ENCODE measurements at places on chromosomes 3 and 15. TPM values are rescaled to one million over a fixed set of nuclear protein-coding genes. Genes with fewer than 3 reads are reported as not detected.

DNA sequence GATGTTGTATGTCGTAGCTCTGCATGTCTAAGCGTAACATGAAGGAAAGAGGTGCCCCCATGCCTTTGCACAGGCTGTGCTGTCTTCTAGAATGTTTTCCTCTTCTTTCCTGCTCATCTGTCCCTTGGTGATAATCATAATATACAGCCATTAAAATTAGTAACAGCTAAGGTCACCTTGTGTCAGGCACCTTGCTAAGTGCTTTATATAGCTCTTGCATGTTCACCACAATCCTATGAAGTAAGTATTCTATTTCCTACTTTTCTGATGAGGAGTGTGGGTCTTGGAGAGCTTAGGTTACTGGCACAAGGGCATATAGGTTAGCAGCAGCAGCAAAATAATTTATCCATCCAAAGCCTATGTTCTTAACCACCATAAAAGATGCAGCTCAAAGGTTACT, 754.4 kb downstream of the NTRK3 start:
- no peak for DNase-seq

The FES gene
- 3.7 TPM for total RNA-seq

The KIF7 gene
- total RNA-seq, result 4.9 TPM

The A4GNT gene
- not detected for total RNA-seq

The CPNE4 gene
- 14.7 TPM for total RNA-seq

The SLC22A13 gene
- total RNA-seq, result under 0.01 TPM

The IL5RA gene
- under 0.01 TPM for total RNA-seq

DNA sequence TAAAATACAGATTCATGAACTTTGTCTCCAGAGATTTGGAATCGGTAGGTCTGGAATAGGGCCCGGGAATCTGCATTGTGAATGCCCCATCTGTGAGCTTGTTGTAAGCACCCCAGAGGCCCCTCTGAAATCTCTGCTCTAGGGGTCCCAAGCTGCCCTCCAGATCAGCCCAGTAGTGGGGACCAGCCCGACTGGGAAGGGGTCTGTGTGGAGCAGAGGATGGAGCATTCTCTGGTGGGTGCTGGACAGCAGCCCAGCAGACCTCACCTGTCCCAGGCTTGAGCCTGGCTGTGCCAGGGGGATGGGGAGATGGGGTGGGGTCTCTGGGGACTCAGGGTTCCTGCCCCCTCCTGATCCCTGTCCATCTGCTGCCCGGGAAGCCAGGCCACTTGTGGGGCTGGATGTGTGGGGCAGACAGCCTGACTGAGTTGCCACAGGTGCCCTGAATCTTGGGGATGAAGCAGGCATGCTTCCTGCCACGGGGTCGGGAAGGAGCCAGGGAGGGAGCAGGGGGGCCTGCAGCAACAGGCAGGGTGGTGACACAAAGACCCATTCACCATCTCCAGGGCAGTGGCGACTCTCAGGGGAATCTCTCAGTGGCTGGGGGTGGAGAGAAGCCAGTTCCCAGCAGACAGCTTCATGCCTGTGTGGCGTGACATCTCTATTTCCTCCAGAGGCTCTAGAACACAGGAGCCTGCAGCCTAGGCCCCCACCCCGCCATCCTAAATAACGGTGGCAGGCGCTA, 99.3 kb downstream of the WNT7A start:
- DNase-seq, result no peak

GRCh38 chr3:11690863-11691766, 47.4 kb upstream of the VGLL4 start:
- DNase-seq, result no peak

DNA sequence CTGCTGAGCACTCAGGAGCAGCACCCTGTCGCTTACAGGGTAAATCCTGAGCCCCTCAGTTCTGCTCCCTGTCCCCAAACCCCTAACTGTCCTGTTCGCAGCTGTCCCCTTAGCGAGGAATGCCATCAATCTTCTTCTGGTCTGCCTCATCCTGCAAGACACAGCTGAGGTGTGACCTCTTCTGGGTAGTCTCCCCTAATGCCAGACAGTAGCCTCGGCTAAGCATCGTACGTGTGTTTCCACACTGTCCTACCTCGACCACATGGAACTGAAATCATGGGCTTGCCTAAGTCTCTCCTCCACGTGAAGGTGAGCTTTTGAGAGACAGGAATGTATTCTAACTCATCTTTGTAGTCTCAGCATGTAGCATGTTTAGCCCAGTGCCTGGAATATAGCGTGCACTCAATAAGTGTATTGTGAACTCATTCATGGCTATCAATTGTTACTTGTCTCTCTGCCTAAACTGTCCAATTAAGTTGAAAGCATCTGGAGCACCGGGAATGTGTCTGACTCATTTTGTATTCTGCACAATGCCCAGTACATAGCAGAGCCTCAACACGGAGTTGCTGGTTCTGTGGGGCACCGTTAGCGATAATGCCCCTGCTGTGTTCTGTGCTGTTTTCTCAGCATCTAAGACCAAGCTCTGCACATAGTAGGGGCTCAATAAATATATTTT, 90.2 kb downstream of the HES1 start:
- DNase-seq, result no peak

The PPIP5K1 gene
- 21.6 TPM for total RNA-seq

DNA sequence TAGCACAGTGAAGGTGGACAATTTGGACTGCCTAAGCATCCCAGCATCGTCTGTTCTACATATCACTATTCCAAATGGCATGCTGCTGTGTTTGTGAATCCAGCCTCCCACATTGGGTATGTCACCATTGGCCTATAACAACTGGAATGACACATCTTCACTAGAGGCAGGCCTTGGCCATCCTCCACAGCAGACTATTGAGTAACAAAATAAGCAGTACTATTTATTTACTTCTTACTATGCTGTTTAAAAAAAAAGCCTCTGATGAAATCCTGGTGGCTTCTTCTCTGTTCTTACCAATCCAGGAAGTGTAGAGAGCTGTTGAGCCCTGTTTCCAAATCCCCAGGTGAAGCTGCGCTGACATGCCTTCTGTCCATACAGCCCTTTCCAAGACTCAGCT, 30.6 kb upstream of the CERS3 start:
- DNase-seq, result no peak

All from frontal cortex (tissue), 4 donors.